ENCODE measurements at places on chromosomes 5 and 9.

DNA sequence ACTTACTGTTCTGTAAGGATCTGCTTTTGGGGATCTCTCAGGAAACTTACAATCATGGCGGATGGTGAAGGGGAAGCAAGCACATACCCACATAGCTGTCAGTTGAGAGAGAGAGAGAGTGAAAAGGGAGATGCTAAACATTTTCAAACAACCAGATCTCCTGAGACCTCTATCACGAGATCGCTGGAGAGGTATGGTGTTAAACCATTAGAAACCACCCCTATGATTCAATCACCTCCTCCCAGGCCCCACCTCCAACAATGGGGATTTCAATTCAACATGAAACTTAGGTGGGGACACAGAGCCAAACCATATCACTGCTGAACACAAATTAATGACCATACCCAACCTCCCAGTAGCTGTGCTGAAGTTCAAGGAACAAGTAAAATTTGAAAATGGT lies 48.2 kb upstream of the PRDM9 start:
- DNase-seq = no peak

DNA sequence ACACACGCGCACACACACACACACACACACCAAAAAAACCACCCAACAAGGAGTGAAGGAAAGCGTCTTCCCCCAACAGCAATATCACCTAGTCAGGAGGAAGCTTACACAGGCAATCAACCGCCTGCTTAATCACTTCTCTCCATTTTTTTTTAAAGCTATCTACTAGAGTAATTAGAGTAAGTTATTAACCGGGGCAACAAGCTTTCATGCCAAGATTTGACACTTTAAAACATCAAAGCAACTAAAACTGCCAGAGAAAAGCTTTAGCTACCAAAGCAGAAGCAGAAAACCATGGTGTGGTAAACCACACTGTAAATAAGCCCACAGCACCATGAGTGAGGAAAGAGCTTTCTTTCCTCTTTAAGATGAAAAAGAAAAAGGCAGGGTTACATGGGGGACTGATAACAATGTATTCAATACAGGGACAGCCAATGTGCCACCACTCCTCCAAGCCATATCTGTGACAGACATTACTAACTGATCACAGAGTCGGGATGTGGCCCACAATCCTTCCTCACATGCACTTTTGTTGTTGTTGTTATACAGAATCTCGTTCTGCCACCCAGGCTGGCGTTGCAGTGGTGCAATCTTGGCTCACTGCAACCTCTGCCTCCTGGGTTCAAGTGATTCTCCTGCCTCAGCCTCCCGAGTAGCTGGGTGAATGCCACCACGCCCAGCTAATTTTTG lies 282.1 kb downstream of the CRB2 start:
- no peak for DNase-seq

DNA sequence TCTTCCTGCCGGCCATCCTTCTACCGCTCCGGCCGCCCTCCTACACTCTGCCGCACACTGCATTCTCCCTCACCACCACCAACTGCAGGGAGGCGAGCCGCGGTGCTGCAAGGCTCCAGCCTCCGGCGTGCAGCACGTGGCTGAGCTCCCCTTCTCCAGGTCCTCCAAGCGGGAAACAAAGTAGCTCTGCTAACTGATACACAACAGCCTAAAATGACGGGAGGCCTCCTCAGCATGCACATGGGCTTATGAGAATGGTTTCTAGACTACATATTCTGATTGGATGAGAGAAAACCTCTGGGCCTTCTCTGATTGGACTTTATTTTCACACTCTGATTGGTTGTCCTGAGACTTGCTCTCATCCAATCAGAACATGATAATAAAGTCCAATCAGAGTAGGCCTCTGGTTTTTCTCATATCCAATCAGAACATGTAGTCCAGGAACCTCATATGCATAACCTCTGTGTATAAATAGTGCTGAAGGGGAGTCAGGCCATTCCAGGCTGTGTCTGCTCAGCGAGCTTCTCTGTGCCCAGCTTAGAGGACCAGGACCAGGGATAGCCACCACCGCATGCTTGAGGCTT lies 27.0 kb upstream of the ZNF354B start:
- DNase-seq = no peak

DNA sequence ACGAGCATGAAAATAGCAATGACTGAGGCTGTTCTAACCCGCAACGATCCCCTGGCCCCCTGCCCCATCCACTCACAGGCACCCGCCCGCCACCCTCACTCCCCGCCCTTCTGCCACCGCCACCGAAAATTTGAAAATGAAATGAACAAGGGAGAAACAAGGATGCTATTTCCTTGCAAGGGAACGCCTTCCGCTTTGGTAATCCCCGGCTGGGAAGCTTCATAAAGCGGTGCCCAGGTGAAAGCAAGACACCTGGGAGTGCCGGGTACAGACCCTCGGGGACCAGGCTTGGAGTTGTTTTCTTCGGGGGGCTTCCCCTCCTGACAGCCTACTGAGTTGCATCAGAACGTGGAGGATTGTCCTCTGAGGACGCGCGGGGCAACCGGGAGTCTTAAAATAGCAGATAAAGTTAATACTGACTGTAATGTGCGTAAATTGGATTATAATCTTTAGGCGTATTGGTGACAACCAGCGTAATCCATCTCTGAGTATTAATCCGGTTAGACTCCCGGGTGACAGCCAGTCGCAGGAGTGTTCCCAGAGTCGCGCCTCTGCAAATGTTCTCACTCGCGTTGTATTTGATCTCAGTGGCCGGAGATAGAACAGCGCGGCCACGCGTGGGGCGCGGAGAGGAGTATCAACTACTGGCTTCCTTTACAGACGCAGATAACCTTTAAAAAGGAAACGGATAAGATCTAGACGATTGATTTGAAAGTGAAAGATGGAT lies 885 bp upstream of the MLLT3 start:
- DNase-seq = no peak

- DNase-seq = no peak
Measured at GRCh38 chr5:59575648-59576445, 317.7 kb downstream of the PDE4D start.

GRCh38 chr9:93035821-93036351 lies 22.6 kb upstream of the SUSD3 start:
- DNase-seq = no peak

- no peak for DNase-seq
Measured at GRCh38 chr9:12718482-12719026, 25.4 kb downstream of the TYRP1 start.

GRCh38 chr9:120893611-120894307 lies 16.8 kb upstream of the PHF19 start:
- DNase-seq = no peak

DNA sequence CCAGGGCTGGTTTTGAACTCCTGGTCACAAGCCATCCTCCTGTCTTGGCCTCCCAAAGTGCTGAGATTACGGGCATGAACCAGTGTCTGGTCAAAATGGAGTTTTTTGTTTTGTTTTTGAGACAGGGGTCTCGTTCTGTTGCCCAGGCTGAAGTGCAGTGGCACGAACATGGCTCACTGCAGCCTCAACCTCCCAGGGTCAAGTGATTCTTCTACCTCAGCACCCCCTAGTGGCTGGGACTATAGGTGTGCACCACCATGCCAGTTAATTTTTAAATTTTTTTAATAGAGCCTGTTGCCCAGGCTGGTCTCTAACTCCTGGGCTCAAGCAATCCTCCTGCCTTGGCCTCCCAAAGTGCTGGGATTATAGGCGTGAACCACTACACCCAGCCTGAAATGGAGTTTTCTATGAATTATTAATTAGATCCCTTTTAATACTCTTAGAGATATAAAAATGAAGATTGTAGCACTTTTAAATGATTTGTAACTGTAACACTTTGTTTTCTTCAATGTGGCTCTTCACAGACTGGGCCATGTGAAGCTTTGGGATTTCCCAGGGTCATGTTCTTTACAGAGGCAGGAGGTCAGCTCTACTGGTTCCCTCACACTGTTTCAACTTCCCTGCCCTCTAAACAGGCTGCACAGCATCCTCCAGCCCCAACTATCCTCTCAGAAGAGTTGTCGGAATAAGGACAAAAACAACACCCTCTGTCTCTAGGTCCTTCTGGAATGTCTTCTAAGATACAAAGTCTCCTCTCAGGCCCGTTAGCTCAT lies 32.7 kb upstream of the SPARC start:
- DNase-seq = no peak

DNA sequence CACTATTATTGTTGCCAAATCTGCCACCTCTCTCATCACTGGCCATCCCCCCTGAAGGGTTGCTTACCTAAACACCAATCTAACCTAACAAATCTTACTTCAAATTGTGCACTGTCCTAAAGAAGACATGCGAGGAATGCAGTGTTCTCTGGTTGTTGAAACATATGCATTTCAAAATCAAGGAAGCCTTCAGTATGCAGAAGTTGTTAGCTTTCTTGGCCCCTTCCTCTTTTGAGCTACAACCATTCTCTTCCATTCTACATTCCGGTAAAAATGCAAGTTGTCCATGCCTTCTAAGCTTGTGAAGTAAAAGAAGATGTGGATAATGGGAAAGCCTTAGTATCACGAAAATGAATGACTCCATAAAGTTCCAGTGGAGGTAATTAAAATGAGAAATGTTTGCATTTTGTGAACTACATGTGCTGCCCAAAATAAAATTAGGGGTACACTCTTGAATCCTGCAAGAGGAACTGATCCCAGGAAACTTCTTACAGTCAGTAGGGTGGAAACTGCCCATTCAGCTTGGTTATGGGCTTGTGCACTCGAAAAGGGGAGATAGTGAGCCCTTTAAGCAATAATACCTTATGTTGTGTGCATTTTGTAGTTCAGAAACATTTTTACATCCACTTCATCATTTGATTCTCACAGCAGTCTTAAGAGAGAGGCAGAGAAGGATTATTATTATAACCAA lies 77.6 kb upstream of the ADRB2 start:
- DNase-seq = no peak

DNA sequence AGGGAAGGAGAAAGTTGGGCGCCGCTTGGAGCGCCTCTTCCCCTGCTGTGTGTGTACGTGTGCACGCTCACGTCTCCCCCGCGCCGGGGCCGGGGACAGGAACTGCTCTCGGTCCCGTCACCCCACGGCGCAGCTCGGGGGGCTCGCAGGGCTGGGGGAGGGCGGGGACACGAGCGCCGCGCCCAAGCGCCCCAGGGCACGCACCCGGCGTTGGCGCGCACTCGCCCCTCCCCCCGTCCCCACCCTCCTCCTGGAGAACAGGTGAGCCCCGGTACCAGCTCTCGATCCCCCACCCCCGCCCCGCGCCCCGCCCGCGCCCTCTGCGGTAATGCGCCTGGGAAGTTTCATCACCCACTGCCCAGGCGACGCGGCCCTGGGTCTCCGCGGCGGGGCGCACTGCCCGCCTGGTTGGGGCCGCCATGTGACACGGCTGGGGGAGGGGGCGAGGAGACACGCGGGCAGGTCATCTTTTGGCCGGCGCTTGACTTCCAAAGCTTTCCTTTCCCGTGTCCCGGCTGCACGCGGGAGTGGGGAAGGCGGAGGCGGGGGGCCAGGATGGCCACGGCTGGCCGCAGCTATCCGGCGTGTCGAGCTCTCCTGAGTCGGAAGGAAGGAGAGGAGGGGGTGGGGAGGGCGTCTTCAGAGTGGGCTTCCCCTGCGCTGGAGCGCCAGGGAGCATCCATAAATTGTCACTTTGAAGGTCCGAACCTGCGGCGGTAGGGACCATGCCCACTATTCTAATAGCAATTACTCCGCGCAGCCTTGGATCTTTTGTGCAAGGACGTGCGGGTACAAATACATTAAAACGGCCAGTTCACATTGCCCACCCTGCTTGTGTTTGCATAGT lies 1.5 kb upstream of the STC2 start:
- no peak for DNase-seq

- no peak for DNase-seq
Measured at GRCh38 chr5:90528601-90529193, 687 bp downstream of the LYSMD3 start.

DNA sequence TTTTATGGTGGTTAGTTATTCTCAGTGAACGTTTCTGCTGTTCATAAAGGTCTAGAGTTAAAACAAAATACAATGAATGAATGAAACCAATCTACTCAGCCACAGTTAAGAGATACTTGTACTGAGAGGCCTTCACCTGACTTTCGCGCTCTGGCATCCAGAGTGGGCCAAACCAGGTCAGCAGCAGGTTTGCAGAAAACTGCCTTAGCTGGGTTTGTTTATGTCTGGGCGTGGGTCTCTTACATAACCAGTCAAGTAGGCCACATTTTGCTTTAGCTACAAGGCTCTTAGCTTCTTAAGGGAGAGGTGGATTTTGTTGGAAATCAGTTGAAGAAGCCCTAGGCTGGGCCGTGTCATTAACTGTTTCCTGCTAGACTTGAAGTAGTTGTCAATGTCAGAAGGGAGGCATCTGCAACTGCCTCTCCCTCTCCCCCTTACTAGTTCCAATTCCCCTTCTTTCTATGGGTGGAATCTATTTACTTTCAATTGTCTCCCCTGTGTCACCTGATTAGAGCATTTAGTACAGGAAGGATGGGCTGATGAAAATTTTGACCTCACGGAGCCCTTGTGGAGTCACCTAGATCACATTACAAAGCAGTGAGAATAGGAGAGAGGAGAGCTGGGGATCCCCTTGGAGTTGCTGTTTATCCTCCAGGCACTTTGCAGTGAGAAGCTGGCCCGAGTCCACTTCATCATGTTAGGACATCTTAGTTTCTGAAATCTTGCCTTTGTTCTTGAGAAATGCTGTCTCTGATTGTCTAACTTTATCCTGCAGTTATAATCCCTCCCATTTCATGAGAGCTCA lies 200.5 kb downstream of the ARHGEF28 start:
- no peak for DNase-seq

DNA sequence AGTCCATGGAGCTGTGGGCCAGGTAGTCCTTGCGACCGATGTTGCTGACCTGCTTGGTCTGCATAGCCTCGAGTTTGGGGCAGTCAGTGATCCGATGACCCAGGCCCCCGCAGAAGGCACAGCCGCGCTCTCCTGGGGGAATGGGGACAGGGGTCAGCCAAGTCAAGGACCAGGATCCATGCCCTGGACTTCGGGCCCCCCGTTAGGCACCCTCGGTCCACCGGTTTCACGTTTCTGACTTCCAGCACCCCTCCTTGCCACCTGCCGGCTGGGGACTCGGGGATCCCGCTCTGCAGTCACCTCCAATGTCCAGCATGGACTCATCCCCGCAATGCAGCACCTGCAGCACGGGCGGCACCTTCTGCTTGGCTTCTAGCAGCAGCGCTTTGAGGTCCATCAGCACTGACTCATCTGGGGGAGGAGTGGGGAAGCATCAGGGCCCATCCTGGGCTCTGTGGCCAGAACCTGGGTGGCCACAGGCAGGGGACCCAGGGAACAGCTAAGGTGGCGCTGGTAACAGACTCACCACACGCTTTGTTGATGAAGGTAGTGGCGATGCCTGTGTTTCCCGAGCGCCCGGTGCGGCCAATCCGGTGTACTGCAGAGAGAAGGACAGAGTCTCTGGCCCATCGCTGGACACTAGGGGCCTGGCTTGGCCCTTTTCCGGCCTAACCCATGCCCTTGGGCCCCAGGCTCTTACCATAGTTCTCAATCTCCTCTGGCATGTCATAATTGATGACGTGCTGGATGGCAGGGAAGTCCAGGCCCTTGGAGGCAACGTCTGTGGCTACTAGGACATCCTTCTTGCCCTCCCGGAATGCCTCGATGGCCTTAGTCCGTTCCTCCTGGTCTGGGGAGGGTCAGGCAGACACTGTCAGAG lies 2.4 kb upstream of the DOK3 start:
- no peak for DNase-seq

Data from GM19239 (cell line).